ENCODE measurements at places on chromosomes 5 and 9.

DNA sequence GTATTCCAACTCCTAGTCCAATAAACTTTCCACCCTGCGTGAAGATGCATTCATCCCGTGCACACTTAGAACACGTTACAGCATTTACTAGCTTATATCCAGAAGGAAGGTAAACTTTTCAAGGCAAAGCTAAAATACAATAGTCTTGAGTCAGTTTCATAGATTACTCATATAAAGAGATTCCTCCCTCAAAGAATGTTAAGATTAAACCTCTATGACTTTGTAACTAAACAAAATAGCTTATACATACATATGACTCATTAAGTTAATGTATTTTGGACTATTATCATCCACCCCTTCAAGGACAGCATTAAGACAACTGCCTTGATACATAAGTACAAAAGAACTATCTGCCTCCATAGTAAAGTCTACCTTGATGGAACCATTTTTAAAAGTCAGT is 36.1 kb downstream of the TLE1 start:
- no peak for DNase-seq

DNA sequence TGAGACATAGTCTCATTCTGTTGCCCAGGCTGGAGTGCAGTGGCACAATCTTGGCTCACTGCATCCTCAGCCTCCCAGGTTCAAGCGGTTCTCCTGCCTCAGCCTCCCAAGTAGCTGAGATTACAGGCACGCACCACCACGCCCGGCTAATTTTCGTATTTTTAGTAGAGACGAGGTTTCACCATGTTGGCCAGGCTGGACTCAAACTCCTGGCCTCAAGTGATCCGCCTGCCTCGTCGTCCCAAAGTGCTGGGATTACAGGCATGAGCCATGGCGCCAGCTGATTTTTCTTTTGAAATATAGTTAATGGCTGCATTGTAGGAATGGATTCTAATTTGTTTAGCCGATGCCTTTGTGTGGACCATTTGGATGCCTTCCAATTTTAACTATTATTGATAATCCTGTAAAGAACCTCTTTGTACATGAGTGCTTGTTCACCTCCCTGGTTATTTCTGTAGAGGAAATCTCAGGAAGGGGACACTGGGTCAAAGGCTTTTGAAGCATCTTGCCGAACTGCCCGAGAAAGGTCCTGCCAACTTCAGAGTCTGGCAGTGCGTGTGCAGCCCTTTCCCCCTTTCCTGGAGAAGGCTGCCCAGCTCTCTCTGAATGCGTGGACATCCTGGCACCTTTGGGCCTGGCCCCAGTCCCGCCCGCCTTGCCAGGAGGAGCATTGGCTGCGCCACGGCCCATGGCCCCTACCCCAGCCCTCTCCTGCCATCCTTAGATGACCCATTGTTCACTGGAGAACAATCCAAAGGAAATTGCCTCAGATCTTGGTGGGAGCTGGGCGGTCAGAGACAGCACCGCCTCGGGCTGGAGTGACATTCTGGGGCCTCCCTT is 8.9 kb upstream of the NUP214 start:
- DNase-seq: no peak

- DNase-seq: no peak
Measured at GRCh38 chr5:119578937-119579336, 50.4 kb upstream of the FAM170A start.

GRCh38 chr5:76025790-76026189 is 57.4 kb upstream of the SV2C start:
- no peak for DNase-seq

- no peak for DNase-seq
Measured at GRCh38 chr9:94649100-94649819, 9.9 kb upstream of the FBP1 start.

- DNase-seq: no peak
Measured at GRCh38 chr5:53984971-53985370, 325.4 kb downstream of the ARL15 start.

DNA sequence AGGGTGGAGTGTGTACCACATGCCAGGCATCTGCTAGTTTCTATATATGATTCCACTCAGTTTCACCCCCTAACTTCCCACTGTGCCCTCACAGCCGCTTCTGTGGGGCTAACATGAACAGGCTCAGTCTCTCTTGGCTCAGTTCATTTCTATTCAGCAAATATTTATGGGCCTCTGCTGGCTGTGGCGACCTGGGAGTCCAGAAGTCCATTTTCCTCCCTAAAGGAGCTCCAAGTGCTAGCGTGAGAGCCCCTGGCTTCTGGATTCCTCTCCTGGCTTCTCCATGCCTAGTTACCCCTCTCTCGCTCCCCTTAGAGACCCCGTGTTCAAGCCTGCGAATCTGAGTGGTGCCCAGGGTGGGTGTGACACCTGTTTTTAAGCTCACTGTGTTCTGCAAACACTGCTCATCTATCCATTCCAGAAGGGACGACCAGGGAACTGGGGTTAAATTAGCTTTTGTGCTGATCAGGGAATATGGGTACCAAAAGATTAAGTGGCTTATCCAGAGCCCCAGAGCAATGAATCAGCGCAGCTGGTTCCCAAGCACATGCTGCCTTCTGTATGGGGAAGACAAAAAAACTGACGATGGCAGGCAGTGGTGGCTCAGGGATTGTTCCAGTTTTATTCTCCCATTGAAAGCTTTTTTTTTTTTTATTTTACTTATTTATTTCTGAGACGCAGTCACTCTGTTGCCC is 57.6 kb downstream of the HMCN2 start:
- no peak for DNase-seq

- DNase-seq: no peak
Measured at GRCh38 chr5:104659497-104659896, 1096.9 kb upstream of the NUDT12 start.

GRCh38 chr5:139312075-139312474 is 18.5 kb downstream of the MATR3 start:
- no peak for DNase-seq

GRCh38 chr9:137163365-137163715 is 6.5 kb downstream of the LRRC26 start:
- no peak for DNase-seq

GRCh38 chr9:136645903-136646754 is 16.6 kb upstream of the EGFL7 start:
- no peak for DNase-seq

- no peak for DNase-seq
Measured at GRCh38 chr9:1319436-1319835, 269.3 kb downstream of the DMRT2 start.

DNA sequence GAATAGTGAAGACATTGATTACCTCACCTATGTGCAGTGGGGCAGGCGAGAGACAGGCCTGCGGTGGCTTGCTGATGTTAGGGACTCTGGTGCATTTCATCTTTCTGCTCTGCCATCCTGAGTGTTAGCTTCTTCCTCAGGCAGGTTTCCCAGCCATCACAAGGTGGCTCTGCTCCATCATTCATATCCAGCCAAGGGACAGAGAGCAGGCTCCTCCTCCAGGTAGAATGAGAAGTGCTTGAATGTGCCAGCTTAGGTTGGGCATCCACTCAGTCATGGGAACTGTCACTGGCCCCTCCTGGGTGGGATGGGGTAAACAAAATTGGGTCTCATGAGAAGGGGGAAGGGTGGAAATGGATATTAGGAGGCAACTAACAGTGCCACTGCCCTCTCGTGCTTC is 24.8 kb downstream of the GPR107 start:
- no peak for DNase-seq

- no peak for DNase-seq
Measured at GRCh38 chr5:156391139-156391538, 64.2 kb downstream of the SGCD start.

DNA sequence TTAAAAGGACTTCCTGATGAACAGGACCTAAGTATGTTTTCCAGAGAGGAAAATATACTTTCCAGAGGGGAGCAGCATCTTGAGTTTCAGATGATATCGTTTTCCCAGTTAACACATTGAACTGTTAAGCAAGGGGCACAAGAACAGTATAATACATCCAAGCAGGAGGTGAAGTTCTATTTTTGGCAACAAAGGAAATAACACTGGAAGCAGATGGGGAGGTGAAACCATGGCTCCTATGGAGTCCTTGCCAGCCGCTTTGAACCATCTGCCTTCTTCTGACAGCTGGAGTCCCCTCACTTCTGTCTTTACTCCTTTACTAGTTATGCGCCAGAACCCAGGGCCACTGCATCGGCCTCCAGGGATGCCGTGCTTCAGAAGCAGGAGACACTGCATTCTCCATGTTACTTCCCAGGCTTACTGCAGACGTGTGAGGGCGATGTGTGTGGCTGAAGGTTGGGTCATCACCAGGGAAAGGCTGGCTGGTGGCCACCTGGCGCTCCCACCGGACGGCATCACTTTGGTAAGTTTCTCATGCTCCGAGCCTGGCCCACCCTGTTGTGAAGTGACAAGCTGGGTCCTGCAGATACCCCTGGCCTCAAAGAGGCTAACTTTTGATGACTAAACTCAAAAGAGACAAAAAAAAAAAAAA is 77.8 kb downstream of the TTLL11 start:
- DNase-seq: no peak

GRCh38 chr5:39117401-39117800 is 43.2 kb upstream of the RICTOR start:
- DNase-seq: no peak

All from stimulated activated CD8-positive, alpha-beta memory T cell treated with anti-CD3 and anti-CD28 coated beads, Interleukin-4, amount 100 ng/mL, for 4 hours (primary cell).